ENCODE measurements at places on chromosomes 1 and 21.
A peak's percentile ranks its signal among the peaks of the same experiment; 100 is the strongest.

- no peak for DNase-seq
Observed at GRCh38 chr1:205561501-205562203, 57.2 kb downstream of the CDK18 start.

- DNase-seq = peak; percentile 97
Observed at GRCh38 chr1:36306902-36307456, 811 bp downstream of the SH3D21 start.

GRCh38 chr1:111085676-111086075, 54.2 kb downstream of the DRAM2 start:
- DNase-seq = no peak

DNA sequence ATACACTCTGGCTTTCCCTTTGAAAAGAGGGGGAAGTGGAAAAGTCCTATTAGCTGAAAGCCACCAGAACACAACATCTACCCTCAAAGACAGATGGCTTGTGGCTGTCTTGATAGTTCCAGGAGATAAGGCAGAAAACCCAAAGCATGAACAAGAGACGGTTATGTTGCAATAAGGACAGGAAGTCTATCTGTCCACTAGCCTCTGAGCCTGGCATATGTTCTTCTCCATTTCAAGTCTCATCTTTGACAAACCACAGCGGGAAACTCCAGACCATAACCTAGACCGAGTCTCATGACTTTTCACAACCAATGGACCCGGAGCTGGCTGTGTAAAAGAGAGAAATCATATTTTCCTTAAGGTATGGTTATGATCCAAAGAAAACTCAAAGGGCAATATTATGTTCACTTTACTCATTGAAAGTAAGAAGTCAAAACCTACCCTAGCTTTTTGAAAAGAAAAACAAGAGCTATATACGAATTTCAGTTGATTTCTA, 33.8 kb downstream of the DUSP10 start:
- DNase-seq = peak; percentile 60

DNA sequence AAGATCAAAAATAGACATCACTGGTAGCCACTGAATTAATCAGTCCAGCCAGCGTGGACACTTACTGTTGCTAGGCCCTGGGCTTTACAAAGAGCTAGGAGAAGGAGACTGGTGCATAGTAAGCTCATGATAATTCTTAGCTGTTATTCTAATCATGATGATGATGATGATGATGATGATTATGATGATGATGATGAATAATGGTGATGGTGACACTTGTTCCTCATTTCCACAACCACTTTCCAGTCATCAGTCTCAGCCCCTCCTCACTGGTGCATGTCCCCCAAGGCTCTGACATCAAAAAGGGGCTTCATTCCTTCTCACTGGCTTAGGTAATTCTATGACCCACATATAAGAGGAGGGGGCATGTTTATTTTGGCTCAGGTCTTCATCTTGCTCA, 701.0 kb downstream of the PTPRU start:
- no peak for DNase-seq

- no peak for DNase-seq
Observed at GRCh38 chr1:188769181-188769580, 1708.5 kb downstream of the BRINP3 start.

DNA sequence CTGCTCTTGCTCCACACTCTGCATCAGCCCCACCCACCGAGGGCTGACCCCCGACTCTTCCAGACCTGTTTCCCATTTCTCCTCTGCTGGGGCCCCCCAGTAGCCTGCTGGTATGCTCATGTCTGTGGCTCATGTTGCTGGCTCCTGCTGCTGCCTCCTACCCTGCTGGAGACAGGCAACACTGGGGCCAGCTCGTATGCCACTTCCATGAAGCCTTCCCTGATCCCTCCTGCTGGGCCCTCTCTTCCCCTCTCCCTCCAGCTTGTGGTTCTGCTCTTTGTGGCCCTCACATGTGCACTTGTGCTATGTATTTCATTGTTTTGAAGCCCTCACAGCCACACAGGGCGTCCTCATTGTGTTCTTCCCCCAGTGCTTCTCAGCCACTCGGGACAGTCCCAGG, 40.5 kb downstream of the CNN3 start:
- DNase-seq = no peak

DNA sequence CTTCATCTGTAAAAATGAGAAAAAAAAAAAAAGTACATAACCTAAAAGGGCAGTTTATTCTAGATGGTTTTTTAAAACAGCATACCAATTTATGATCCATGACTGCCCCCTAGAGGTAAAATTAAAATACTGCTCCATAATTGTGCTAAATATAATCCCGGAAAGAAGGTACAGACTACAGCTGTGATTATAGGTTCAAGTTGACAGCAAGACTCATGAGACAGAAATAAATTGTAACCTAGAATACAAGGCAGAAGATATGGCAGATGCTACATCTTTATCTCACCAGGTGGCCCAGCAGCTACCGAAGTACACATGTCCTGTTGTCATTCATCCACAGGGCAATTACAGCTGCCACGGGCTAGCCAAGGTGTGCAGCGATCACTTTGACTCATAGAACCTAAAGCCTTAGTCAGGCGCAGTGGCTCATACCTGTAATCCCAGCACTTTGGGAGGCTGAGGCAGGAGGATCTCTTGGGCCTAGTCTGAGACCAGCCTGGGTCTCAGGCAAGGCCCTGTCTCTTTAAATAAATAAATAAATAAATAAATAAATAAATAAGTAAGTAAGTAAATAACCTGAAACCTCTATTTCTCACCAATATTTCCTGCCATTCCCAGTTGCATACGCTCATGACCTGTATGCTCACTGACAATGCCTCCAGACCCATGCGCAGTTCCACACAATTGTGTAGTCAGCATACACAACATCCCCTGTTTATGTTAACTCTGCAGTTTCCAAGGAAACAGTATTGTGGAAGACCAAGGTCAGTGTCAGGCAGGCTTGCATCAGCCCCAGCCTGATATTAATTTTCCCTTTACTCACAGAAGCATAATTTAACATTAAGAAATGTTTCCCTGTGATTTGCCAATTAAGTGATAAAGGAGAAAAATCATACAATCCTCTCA, 18.3 kb upstream of the PPIE start:
- no peak for DNase-seq

DNA sequence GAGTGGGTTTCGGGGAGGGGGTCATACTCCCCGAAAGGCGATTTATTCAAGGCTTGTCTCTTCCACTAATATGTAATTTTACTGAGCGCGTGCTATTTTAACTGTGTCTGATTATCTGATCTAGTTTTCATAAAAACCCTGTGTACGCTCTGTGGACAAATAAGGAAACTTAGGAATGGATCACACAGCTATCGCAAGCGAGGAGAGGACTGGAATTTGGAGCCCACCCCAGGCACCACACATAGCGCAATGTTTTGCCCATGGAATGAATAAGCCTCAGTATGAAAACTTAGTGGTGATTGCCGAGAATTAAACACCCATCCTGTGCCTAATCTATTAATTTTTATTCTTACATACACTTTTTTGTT, 9.8 kb upstream of the RAB42 start:
- DNase-seq = no peak

DNA sequence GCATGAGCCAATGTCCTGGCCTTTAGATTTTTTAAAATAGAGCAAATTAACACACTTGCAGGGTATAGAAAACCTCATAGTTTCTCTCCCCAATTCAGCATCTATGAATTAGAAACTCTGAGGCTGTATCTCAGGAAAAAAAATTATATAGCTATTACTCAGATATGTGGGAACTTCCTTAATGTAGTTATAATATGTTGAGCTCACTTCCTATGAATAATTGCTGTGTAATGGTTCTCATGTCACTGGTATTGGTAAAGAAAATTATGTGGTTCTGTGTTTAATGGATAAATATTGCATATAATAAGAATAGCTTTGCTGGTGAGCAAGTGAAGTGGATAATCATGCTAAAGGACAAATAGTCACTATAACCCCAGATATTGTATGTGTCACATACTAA, 2019.8 kb downstream of the NCAM2 start:
- DNase-seq = no peak

GRCh38 chr1:170284951-170285350, 139.2 kb downstream of the NTMT2 start:
- DNase-seq = no peak

GRCh38 chr1:101153692-101154091, 83.1 kb upstream of the S1PR1 start:
- DNase-seq = no peak

DNA sequence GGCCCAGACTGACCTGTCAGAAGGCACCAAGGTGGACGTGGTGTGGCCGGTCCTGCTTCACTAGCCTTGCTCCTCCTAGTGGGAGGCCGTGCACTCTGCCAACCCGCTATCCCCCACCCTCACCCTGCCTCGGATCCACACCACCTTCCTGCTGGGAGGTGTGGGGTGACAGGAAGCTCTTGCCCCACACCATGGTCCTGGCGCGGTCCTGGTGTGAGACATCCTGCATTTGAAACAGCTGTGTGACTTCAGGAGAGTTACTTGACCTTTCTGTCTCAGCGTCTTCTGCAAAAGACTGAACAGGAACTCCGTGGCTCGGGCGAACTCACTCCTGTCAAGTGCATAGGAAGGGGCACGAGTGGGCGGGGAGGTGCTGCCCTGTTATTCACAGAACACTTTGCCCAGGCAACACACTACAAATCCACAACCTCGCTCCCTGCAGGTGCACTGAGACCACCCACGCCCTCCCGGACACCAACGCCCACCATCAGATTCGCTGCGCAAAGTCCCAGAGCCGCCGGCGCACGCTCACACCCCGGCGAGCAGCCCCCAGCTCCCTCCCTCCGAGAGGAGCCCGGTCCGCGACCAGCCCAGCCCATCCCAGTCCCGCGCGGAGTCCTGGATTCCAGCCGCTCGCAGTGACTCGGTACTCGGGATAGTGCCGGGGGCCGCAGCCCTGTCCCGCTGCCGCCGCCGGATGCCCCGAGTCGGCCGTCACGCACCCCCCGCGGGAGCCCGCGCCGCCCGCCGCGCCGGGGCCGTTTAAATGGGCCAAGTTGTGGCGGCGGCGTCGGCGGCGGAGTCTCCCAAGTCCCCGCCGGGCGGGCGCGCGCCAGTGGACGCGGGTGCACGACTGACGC, at the start of gene SAMD11:
Gene SAMD11, plus strand, starts transcription at position 793 of the 860 bp plus-strand sequence. CDS start 509 bp downstream, outside the sequence.
- DNase-seq = peak; percentile 71

DNA sequence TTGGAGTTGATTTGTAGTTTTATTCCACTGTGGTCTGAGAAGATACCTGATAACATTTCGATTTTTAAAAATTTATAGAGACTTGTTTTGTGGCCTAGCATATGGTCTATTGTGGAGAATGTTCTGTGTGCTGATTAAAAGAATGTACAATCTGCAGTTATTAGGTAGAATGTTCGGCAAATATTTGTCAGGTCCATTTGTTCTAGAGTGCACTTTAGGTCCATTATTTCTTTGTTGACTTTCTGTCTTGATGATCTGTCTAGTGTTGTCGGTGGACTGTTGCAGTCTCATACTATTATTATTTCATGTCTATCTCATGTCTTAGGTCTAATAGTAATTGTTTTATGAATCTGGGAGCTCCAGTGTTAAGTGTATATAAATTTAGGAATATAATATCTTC, 116.8 kb downstream of the NME7 start:
- no peak for DNase-seq

GRCh38 chr1:3021233-3021671, at the start of gene ACTRT2:
ACTRT2 (plus strand) TSS chr1:3021467; CDS start chr1:3021687, 220 bp downstream.
- DNase-seq = no peak

DNA sequence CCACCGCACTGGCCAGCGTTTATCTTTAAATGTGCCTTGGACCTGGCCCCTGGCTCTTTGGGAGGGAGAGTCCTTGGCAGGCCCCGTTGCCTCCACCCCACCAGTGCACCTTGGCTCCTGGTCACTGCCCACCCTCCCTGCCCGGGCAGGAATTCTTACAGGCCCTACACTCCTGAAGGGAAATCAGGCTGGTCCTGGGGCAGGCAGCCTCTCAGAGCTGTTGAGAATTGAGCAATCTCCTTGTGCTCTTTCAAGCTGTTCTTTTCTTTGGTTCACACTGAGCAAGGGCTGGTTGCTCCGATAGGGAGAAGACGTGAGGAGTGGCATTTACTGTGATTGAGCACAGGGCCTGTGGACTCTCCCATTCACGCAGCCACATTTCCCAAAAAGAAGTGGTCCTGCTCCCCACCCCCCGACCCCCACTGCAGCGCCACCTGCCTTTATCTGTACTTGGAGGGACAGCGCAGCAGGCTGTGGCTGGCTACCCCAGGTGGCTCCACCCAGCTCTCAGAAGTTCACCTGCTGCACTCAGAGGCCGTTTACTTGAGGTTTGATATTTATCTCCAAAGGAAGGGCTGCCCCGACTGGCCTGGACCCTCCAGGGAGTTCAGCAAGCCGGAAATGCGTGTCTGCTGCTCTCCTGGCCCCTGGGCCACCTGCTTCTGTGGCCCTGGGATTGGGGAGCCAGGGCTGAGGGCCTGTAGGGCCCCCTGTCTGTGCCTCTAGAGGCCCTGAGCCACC, 47.8 kb downstream of the SKI start:
- no peak for DNase-seq

DNA sequence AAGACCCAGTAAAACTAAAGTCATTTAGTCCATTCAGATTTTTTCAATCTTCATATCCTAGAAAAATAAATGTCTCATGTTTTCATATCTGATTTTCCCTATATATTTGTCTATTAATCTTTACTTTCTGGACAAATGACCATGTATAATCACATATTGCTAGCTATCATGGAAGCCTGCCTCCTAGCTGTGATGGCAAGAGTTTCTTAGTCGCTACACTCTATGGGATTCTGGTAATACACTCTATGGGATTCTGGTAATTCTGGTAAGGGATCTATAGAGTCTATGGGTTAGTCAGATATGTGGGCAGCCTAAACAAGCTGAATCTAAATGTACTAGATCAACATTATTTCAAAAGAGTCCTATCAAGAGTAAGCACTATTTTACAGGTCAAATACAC, 198.7 kb upstream of the LHX8 start:
- DNase-seq = no peak

GRCh38 chr1:37794372-37795339, 1.0 kb downstream of the MANEAL start:
- no peak for DNase-seq

GRCh38 chr1:207878939-207879338, 32.0 kb downstream of the CD34 start:
- DNase-seq = no peak

GRCh38 chr1:3924825-3925220, 24.8 kb upstream of the C1orf174 start:
- DNase-seq = no peak

GRCh38 chr1:231172411-231172810, 10.6 kb downstream of the TRIM67 start:
- DNase-seq = no peak

DNA sequence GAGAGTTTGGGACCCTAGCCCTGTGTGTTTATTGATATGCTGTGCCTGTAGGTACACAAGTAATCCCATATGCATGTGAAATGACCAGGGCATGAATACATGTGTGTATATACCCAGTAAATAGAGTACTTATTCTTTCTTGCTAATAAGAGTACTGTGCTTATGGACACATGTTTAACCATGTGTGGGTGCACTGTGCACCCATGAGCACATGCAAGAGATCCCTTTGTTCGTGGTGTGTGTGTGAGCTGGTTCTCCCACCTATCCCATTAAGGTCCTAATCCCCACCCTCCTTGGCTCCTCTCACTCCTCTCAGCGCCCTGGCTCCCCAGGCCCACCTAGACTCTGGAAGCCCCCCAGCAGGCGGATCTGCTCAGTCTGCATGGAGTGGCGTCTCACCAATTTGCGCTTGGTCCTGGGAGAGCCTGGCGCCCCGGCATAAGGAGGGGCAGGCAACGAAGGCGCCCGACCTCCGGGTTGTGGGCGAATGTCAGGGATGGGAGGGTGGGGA, 2.2 kb upstream of the LIX1L start:
- no peak for DNase-seq

- DNase-seq = no peak
Observed at GRCh38 chr1:174963529-174964125, 36.1 kb upstream of the CACYBP start.

GRCh38 chr1:232302376-232303221, 327.3 kb downstream of the SIPA1L2 start:
- DNase-seq = no peak

GRCh38 chr1:40899230-40899870, 37.2 kb upstream of the CITED4 start:
- no peak for DNase-seq

Data from activated T-cell treated with anti-CD3 and anti-CD28 coated beads, Interleukin-2, amount 50 U/mL, for 48 hours (primary cell).